ENCODE measurements at places on chromosomes 5 and 9.
A peak's percentile ranks its signal among the peaks of the same experiment; 100 is the strongest.

DNA sequence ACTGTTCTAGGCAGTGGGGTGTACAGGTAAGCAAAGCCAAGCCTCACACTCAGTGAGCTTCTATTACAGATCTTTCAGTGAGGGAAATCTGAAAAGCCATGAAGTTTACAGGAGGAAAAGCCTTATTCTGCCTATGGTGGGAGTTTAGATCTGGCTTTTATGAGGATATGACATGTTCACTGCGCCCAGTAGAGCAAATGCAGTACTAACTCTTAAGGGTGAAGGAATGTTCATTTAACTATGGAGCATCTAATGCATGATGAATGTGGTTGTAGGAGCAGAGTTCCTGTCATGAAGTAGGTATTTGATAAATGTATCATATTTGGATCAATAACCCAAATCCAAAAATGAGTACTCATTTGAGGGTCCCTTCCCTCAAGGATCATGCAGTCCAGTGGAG, 230.2 kb upstream of the PAPPA start:
- no peak for DNase-seq

DNA sequence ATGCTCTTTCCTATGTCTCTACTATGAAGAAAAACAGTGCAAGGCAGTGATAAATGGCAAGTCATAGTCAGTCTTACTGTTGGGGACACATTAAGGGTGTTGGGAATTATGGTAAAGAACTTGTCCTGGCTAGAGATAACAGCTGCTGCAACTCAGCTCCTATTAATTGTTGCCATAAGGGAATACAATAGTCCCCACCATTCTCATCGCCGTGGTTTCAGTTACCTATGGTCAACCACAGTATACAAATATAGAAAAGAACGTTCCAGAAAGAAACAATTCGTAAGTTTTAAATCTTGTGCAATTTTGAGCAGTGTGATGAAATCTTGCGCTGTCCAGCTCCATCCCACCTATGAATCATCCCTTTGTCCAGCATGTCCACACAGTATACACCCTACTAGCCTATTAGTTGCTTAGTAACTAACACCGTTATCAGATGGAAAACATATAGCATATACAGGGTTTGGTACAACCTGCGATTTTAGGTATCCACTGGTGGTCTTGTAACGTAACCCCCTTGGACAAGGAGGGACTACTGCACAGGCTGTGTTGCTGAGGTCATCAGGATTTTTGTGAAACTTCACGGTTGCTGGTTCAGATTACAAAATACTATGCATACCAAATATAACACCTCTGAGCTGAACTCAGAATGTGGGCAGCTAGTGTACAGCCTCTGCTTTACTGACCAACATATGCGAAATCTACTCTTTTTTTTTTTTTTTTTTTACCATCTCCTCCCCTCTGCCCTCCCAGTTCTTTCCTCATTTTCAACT, 53.5 kb downstream of the ZFR start:
- DNase-seq, result no peak

DNA sequence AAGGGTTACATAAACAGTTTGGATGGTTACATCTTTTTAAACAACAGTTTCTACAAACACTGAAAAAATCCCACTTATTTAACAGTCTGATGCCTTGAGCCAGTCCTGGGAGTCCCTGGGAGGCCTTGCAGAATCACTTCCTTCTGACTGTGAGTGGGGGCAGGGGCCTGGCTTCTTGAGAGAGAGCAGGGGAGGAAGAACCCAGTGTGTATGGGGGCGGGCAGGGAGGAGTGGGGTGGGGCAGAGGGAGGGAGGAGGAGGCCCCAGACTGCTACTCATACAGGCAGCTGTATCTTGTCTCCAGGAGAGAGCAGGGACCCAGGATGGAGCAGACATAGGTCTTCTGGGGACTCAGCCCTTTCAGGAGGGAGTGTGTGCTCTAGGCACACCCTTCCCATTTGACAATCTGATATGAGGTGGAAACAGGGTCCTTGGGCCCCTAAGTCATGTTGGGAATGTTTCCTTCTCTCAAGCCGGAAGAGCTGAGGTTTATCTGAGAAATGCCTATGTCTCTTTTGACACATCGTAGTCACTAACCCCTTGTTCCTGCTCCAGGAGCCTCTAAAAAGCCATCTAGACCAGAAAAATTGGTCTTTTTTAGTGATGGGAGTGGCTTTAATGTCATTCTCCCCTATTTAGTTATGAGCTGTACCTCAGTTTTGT, 52.8 kb downstream of the IRF1 start:
- DNase-seq, result peak; percentile 25

DNA sequence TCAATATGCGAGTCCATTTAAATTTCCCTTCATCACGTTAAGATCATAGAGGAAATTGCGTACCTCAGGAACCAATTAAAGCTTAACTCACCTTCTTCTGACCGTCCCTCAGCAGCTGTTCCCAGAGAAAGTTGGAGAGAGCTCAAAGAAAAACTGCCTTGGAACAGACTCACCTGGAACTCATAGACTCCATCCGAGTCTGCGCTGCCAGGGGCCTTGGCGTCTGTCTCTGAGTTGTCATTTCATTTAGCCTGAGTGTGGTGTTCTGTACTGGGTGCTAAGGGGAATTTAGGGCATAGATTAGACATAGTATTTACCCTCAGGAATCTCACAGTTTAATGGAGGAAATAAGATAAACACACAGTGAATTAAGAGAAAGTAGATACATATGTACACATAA, 892.7 kb downstream of the TLE1 start:
- no peak for DNase-seq

DNA sequence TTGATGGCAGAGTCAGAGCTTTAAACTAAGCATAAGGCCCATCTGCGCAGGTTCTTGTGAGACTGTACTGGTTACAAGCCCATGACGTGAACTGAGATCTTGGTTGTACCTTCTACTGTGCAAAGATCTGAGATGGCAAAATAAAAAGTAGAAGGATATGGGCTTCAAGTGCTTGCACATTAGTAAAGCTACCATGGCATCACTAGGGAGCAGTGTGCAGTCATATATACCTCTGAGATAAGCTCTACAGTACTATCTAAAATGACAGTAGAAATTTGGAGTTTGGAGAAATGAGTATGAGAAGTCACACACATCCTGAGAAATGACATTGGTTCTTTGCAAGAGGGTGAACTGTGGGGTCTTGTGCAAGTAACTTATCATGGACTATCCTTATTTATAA, 408.2 kb upstream of the PRR16 start:
- no peak for DNase-seq
